ENCODE measurements at places on chromosomes 5 and 9.
A peak's percentile ranks its signal among the peaks of the same experiment; 100 is the strongest.

DNA sequence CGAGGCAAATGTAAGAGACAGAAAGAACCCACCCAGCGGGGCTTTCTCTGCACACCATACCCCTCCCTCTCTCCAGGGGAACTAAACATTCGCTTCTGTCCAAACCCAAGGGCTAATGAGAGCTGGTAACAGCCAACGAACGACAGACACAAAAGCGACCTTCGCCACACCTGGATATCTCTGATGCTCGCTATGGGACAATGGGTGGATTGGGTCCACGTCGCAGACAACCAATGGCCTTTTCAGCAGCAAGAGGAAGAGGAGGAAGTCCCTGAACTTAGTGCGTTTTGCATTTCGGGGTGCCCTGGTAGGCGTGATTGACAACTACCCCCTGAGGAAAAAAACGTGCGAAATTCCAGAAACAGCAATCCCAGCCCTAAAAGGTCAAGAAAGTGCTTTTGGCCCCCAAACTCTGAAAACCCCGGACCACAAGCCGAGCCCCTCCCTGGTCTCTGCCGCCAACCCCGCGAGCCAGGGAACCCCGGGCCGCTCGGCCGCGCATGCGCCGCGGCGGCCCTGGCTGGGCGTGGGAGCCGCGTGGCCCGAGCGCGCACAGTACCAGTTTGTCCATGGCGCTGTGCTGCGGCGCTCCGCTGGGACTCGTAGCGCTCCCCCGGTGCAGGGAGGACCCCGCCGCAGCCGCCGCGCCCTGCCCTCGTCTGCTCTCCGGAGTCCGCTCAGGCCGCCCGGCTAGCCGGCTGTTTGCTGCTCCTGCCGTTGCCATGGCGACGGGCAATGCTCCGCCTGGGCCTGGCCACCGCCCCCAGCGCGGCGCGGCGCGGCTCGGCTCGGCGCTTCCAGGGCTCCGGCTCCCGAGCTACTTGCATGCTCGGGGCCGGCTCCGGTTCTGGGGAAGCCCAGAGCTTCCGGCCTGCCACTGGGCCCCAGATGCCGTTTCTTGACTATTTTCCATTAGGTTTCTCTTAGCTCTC, 66.9 kb upstream of the DNAH5 start:
- peak; percentile 69 for DNase-seq

DNA sequence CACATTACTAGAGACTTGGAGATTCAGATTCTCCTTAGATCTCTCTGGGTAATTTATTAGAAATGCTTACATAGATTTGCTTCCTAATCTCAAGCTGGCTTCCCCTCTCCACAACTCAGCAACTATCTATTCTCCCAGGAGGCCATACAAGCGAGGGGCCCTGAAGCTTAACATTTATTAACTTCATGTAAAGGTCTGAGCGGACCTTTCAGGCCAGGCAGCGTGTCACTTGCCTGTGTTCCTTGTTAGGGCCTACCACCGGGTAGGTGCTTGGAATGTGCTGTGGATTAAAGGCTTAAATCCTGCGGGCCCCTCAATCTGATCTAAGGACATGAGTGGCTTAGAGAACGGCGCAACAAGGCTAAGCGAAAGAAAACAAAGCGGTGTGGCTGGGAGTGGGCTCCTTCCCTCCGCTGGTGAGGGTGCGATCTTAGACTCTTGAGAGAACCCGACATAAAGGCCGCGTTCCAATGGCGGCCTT, 712 bp upstream of the HSPA4 start:
- DNase-seq = no peak

GRCh38 chr5:168612123-168612522, 33.0 kb upstream of the PANK3 start:
- DNase-seq = peak; percentile 15

DNA sequence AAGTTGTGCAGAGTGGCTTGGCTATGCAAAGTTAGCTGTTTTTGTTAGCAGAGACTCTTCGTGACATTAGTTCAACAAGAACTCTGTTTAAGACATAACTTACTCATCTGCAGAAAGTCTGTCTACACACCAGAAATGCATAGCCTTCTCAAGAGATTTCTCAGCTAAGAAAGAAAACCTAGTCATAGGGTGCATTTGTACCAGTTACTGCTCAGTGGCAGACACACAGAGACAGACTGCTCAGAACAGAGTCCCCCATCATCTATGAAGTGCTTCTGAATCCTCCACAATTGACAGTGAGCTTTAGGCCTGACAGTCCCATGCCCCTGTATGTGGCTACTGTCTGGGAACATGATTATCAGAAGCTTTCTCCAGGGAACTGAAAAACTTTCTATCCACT, 56.1 kb upstream of the IFNK start:
- DNase-seq = no peak

GRCh38 chr5:88250010-88250409, 18.6 kb downstream of the TMEM161B start:
- no peak for DNase-seq

- DNase-seq = no peak
Observed at GRCh38 chr5:59169081-59169767, 586.3 kb downstream of the RAB3C start.

DNA sequence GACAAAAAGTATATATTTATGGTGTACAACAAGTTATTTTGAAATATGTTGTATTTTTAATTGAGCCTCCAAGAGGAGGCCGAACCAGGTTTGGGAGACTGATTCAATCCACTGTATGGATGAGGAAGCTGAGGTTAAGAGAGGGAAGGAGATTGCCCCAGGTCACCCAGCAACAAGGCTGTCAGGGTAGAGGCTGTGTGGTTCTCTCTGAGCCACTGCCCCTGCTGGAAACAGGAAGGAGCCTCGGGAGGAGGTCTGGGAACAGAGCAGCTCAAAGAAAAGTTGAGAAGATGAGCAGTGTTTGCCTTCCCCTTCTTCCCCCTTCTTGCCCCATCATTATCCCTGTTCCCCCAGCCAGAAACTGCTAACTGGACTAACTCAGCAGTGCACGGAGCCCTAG, 6.6 kb upstream of the FAT2 start:
- DNase-seq = no peak

DNA sequence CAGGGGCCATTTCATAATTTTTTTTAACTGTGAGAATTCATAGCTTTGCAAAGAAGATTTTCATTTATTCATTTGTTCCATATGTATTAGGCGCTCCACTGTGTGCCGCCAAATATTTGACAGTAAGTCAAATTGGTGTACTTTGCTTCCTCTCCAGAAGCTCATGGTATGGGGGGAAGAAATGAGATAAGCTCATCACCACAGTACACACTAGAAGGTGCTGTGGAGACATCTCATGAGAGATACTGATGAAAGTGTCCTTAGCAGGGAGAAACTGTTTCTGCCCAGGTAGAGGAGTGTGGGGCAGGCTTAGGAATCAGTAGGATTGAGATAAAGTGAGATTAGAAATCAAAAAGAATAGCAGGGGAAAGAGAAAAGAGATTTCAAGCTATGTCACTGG, 136.2 kb downstream of the CDH6 start:
- DNase-seq = no peak

DNA sequence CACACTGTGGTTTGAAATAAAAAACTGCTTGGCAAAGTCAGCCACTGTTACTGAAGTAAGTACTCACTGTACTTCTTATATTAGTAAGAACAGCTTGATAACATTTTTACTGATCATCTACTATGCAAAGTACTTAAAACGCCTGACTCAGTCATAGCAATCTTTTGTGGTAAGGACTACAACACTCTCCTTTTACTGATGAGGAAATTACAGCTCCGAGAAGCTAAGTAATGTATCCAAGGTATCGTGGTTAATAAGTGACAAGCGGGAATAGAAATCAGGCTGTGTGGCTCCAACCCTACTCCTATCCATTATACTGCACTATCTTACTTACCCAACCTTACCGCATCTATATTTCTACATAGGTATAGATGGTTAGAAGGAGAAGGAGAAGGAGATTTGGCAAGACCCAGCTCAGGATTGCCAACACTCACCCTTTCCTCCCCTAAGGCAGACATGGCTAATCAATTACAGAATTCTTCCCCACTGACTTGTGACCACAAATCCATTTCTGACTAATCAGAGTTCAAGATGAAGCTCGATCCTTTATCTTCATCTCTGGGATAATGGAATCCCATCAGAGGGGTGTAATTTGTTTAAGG, 281.4 kb downstream of the SPOCK1 start:
- no peak for DNase-seq

- no peak for DNase-seq
Observed at GRCh38 chr5:133715216-133715615, 102.9 kb upstream of the FSTL4 start.

GRCh38 chr5:52804387-52804791, 16.7 kb downstream of the ITGA1 start:
- no peak for DNase-seq

DNA sequence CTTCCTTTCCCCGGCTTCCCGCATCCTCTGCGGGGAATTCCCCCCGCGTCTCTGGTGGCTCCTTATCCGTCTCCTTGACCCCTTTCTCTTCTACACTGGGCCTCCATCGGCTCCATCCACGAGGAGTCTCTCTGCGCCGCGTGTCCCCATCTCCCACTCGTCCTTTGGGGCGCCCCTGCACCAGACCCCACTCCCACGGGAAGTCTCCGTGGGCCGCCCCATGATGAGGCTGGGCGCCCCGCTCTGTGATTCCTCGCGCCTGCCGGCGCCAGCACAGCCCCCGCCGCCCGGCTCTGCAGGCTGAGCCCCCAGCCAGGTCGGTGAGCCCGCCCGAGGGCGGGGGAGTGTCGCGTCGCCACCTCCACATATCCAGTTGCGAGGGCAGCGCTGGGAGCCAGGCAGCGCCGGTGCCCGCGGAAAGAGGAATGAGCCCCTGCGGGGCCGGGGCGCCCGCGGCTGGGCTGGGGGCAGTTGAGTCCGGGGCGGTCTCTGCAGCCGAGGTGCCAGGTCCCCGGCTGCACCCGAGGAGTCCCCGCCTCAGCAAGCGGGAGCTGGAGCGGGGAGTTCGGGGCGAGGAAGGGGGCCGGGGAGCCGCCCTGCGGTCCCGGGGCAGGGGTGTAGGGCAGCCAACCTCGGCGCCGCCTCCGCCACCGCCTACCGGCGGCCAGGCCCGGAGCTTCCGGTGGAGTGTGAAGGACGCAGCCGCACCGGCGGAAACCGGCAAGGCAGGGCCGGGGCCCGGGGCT, 2.1 kb upstream of the TRAF1 start:
- no peak for DNase-seq

DNA sequence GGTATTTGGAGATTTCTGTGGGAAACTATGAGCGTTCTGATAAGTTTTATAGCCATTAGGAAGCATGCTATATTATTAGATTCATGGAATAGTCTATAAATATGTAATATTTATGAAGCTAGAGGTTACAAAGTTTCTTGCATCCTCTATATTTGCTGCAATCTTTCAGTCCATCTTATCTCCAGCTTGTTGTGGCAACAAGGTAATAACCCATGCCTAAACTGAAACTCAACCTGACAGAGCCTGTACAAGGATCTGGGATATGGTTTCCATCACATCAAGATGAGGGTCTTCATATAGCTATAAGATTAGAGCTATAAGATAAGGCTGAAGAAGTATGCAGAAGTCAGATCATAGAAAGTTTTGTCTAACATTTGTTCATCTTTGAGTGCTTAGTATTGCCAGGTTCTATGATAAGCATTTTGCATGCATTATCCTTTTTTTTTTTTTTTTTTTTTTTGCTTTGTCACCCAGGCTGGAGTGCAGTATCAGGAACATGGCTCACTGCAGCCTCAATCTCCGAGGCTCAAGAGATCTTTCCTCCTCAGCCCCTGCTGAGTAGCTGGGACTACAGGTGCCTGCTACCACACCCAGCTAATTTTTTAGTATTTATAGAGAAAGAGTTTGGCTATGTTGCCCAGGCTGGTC, 14.8 kb downstream of the BAAT start:
- DNase-seq = no peak

- peak; percentile 58 for DNase-seq
Observed at GRCh38 chr9:110918316-110919049, 119.8 kb downstream of the LPAR1 start.
